ENCODE measurements at places on chromosomes 2 and 18.

GRCh38 chr18:12059334-12060181, 34.1 kb upstream of the ANKRD62 start:
- no peaks in the 10 kb centered on the region for H3K36me3 ChIP-seq
- H3K27ac ChIP-seq = no peak overlapping the region
- H3K4me1 ChIP-seq = no peaks in the 10 kb centered on the region
- peak; percentile 50 for DNase-seq

GRCh38 chr2:219325136-219325535, 7.4 kb downstream of the RESP18 start:
- H3K27ac ChIP-seq = no peak overlapping the region
- DNase-seq = no peak
- H3K4me3 ChIP-seq = no peak overlapping the region
- H3K36me3 ChIP-seq = no peaks in the 10 kb centered on the region
- H3K4me1 ChIP-seq = peaks cover 2% of the 10 kb centered on the region

DNA sequence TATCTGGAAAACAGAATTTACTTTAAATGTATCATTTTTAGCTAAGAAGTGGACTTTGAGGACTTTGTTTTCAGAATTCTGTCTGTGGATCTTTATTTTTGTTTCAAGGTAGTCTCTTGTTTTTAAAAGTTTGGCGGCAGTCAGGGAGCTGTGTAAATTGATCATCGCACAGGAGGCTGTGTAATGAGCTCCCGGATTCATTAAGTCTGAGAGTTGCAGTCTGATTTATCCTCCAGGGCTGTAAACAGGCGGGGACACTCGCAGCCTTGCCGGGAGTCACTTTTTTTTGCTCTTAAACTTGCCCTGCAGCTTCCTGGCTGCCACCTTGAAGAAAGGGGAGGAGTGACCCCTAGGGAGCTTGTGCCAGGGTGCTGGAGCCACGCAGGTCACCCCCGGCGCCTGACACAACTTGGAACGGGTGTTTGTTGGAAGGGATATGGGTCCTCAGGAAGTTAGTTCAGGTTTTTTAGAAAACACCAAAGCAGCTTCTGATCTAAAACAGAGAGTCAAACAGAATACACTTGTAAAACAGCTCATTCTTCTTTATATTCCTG, 76.2 kb downstream of the DCDC2C start:
- H3K36me3 ChIP-seq = no peaks in the 10 kb centered on the region
- H3K27ac ChIP-seq = no peak overlapping the region
- H3K4me3 ChIP-seq = no peak overlapping the region
- peak; percentile 50 for DNase-seq
- peaks cover 5% of the 10 kb centered on the region for H3K27me3 ChIP-seq
- H3K4me1 ChIP-seq = peaks cover 6% of the 10 kb centered on the region

DNA sequence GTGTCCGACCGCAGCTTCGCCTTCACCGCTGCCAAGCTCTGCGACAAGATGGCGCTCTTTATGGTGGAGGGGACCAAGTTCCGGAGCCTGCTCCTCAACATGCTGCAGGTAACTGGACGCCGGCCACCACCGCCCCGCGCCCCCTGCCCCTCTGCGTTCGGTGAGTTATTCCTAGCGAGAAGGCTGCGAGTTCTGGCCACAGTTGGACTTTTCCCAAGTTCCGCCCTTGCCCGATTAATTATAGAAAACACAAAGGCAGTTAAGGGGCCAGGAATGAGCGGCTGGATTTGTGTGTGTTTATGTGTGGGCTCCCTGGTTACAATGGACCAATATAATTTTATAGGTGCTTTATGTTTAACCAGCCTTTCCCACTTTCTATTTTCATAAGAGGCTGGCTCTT, 189.2 kb downstream of the SMAD7 start:
- H3K27ac ChIP-seq = no peak overlapping the region
- no peaks in the 10 kb centered on the region for H3K36me3 ChIP-seq
- no peaks in the 10 kb centered on the region for H3K27me3 ChIP-seq
- DNase-seq = no peak
- H3K4me1 ChIP-seq = peaks cover 3% of the 10 kb centered on the region
